ENCODE measurements at places on chromosomes 7 and 10. TPM values are rescaled to one million over a fixed set of nuclear protein-coding genes. Genes with fewer than 3 reads are reported as not detected.

The SLC26A5 gene
- total RNA-seq: not detected

The BTBD16 gene
- total RNA-seq: not detected

The CNOT4 gene
- total RNA-seq: 8.0 TPM

The CAMK1D gene
- 0.94 TPM for total RNA-seq

The A1CF gene
- under 0.01 TPM for total RNA-seq

The EN2 gene
- not detected for total RNA-seq

The GIMAP4 gene
- not detected for total RNA-seq

The MSS51 gene
- total RNA-seq: 1.1 TPM

The PDE1C gene
- total RNA-seq: 0.09 TPM

The ZPBP gene
- total RNA-seq: not detected

The CALML3 gene
- total RNA-seq: not detected

The FOXL3 gene
- not detected for total RNA-seq

The TWIST1 gene
- total RNA-seq: 127 TPM

The GSTO2 gene
- 1.7 TPM for total RNA-seq

The GPRIN2 gene
- total RNA-seq: not detected

The TDRD1 gene
- total RNA-seq: not detected

The IDI2 gene
- not detected for total RNA-seq

The ZC3HAV1L gene
- total RNA-seq: 3.8 TPM

The EPHB6 gene
- total RNA-seq: under 0.01 TPM

The ZCWPW1 gene
- total RNA-seq: 2.1 TPM

The FAM131B gene
- total RNA-seq: 8.2 TPM

The BCAP29 gene
- total RNA-seq: 32.8 TPM
